ENCODE measurements at places on chromosomes 7 and 10.

DNA sequence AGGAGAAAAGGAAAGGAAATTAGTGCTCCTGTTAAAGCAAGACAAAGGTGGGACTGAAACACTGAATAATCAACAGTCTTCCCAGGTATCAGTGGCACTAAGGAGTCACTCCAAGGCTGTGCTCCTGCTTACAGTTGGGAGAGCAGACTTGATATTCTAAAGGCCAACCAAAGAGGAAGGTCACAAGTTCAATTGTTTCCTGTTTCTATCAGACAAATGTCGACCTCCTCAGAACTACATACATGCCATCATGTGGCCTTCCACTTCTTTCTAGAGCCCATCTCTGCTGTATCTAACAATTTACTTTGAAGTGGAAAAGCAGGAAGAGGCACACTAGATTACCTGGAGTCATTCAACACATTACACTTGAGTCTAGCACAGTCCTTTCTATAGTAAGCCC lies 3.4 kb downstream of the ZNF239 start:
- DNase-seq = no peak

DNA sequence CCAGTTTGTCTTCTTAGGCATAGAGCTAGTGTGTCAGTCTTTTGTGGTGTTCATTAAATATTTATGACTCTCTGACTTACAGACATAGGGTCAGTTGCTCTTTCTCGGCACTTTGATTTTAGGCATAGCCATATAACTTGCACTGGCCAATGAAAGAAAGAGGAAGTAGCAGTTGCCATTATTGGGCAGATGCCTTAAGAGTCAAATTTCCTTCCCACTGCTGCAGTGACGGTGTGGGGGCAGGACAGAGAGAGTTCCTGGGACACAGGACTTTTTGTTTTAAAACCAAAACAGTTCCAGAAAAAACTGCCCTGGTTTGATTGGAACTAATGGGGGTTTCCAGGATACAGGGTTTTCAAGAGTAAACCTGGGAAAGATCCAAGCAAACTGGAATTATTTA lies 60.2 kb upstream of the PHF14 start:
- DNase-seq = no peak

GRCh38 chr7:127930341-127931328 lies 100.6 kb downstream of the LRRC4 start:
- no peak for DNase-seq

GRCh38 chr7:30937416-30937815 lies 25.8 kb downstream of the AQP1 start:
- DNase-seq = no peak

- DNase-seq = no peak
Measured at GRCh38 chr7:68063171-68063570, 1066.5 kb downstream of the TYW1 start.

GRCh38 chr10:67666416-67667034 lies 29.5 kb downstream of the CTNNA3 start:
- peak; percentile 48 for DNase-seq

DNA sequence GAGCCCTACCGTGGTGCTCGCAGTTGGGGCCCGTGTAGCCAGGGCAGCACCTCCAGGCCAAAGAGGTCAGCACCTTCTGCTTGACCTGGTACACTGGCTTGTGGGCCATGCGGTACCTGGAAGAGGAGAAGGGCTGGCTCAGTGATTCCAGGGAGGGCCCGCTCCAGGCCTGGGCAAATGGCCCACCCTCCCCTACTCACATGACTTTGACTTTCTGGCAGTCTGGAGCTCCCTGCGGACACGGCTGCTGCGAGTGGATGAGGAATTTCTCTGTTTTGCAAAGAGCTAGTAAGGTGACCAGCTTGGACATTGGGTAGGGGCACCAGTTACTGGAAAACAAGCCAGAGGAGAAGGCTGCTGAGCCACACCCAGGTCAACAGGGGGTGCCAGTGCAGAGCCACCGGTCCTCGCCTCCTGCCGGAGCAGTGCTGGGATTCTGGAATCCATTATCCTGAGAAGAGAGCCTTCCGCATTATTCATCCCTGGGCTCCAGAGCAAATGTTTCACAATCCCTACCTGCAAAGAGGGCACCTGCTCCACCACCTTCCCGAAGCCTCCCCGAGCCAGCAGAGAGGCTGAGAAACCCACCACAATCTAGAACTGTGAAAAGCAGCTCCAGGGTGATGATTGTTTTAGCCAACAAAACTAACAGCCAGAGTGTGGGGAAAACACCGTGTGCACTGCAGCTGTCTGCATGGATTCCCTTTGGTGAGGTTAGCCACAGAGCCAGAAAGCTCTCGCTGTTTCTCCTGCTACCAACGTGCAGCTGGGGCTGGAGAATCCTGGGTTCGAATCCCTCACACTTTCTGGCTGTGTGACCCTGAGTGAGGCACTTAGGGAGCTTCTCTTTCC lies 11.8 kb downstream of the MMRN2 start:
- DNase-seq = no peak

- DNase-seq = no peak
Measured at GRCh38 chr7:131932271-131932670, 375.8 kb upstream of the PODXL start.

DNA sequence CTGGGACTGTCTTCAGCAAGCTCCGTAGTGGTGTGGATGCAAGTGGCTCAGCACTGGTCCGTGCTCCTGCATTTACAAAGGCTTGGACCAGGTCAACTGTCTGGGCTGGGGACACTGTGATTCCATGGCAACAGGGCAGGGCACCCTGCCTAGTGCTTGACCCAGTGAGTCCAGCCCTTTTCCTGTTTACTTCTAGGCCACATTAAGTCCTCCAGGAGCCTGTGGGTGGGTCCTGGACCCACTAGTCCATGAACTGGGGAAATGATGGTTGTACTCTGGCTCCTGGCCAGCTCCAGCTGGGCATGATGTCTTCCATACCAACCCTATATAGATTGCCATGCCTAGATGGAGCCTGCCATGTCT lies 152.0 kb downstream of the RPS24 start:
- DNase-seq = peak; percentile 51

- no peak for DNase-seq
Measured at GRCh38 chr7:65404020-65404419, 30.4 kb downstream of the ZNF92 start.

DNA sequence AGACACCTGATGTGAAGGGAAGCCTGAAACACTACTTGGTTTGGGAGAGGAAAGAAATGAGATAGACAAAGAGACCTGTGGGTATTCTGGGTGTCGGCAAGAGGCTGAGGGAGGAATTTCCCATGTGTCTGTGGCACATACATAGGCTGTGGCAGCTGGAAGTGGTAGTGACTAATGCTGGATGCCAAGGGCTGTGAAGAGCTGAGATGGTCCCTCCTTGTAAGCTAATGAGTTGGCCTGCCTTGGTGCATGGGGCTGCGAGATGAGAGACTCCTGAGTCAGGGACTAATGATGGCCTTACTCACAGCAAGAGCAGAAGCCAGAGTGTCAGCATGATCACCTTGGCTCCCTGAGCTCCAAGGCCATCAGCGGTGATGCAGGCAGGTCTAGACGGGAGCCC lies 119.0 kb upstream of the EEPD1 start:
- DNase-seq = no peak

GRCh38 chr10:116147147-116147905 lies 125.7 kb downstream of the GFRA1 start:
- DNase-seq = no peak

DNA sequence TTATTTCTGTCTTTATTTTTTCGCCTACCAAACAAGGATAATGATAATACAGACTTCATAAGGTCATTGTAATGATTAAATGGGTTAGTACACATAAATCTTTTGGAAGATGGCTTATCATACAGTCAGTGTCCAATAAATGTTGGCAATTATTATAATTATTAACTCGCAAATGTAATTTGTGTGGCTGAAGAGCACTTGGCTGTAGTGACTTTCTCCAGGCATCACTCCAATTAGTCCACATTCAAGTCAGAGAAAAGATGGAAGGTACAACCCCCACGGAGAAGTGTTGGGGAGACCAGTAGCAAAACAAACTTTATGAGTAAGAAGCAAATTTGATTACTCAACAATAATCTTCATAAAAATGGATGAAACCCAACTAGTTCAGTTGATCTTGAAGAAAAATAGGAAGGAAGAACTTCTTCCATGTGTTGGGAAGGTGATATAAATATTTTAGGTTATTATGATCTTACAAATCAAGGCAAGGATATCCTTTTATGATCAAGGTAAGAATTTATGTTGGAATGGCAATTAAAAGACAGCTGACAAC lies 5.1 kb downstream of the AOAH start:
- DNase-seq = no peak

DNA sequence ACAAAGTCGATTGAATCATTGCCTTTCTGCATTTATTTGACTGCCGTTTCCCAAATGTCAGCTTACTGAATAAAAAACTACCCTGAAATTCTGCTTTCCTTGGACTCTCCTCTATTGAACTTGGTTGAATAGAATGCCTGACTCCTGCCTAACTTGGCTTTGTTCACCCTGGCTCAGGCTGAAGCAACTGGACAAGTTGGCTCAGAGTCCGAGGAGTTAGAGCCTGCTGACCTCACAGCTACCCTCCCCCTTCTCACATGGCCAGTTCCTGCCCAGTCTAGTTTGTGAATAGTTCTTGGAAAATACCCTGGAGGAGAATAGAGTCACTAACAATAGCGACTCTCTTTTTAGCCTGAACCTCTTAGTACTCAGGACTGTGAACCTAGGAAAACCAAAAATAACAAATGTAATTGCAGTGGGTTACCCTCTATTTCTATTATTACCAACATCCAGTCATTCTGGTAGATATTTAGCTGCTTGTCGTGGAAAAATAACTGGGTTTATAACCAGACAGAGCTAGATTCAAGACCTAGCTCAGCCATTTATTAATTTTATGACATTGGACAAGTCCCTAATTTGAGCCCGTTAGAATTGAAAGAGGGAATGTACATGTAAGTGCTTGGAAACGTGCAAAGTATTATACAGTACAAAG lies 17.3 kb upstream of the NRBF2 start:
- DNase-seq = peak; percentile 98

- DNase-seq = peak; percentile 88
Measured at GRCh38 chr10:78263521-78263988, 229.9 kb downstream of the RPS24 start.

GRCh38 chr10:15035385-15036301 lies 8.1 kb upstream of the OLAH start:
- peak; percentile 80 for DNase-seq

GRCh38 chr7:42883950-42884349 lies 27.9 kb downstream of the C7orf25 start:
- peak; percentile 46 for DNase-seq

DNA sequence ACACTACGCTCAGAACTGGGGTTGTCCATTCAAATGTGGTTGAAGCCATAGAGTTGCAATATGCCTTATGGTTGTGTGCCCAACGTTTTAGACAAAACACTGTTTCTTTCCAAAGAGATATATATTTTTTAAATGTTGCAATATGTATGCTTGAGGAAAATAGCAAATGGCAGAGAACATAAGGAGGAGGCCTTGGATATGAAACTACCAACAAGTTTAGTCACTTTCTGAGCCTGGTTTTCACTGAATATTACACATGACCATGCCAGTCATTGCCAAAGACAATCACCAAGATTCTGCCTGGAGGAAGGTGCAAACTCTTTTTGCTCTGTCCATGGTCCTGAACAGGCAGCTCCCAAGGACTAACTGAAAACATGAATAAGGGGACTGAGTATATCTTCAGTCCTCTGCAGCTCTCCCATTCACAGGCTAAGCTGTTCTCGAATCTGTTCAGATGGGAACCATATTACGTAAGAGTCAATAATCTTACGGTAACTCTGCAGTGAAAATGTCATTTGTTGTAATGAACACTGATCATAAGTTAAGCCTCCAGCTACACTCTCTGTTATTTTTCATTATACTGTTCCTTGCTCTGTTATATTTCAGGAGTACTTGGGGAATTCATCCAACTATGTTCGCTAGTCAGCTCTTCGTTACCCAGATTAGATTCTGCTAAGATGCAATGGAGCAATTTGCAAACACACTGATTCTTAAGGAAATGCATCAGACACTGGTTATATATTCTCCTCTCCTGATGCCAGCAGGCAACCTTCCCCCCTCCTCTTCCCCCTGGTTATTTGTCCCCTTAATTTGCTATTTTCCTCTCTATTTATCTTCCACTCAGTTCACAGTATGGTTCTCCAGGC lies 90.7 kb upstream of the C1QL3 start:
- peak; percentile 48 for DNase-seq

DNA sequence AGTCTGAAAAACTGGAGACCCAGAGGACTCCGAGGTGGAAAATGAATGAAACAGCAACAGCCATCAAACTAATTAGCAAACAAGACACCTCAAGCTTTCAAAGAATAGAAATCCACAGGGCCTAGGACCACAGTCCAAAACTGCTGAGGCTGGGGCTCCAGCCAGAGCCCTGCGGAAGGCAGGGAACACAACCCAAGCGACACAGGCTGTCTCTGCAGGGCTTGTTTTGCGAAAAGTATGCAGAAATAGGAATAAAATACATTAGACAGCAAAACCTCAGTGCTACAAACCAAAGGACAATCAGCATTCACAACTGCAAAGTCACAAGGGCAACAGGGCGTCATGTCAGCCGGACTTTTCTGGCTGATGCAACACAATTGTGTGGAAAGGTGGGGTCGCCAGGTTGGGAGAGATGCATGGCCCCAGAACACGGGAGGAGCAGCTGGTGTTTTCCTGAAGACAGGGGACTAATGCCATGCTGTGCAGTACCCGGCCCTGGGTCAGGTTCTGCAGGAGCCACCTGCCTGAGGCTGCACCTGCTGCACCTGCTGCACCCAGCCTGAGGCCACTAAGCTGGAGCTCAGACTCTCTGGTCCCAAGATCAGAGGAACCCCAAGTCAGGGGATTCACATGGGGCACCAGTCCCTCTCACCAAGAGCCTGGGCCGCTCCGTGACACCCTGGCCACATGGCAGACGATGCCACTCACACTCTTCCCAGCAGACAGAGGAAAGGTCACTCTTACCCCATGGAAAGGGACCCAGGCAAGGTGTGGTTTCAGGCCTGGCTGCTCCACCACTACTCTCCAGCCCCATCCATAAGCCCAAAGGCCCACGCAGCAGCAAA lies 74.2 kb downstream of the MAD1L1 start:
- DNase-seq = no peak

- no peak for DNase-seq
Measured at GRCh38 chr10:13001041-13001886, at the start of gene CCDC3. TSS of gene CCDC3 (minus strand) at chr10:13001713. CDS start at chr10:13001570, 143 bp downstream.

DNA sequence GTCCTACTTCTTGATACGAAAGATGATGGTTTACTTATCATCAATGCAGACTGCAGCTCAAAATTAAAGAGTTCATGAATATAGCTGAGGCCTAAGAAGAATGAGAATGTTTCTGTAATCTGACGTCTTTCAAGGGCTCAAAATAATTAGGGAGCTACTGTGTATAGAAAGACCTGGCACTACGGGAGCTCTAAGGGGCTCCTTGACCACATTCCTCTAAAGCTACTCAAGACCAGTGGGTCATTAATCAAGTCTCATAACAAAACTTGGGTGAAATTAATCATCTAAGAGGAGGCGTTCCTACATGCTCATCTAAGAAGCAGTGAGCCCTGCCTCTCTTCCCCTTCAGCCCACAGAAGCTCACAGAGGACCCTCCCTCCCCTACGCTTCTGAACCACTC lies 863.8 kb upstream of the AUTS2 start:
- DNase-seq = no peak

GRCh38 chr7:101743995-101744360 lies 73.4 kb upstream of the CUX1 start:
- no peak for DNase-seq
